SJCRH30 (cell line): ENCODE measurements at places on chromosomes 1 and 21. TPM values are rescaled to one million over a fixed set of nuclear protein-coding genes. Genes with fewer than 3 reads are reported as not detected.

- DNase-seq, result no peak
Measured at GRCh38 chr21:15183813-15184257, 119.0 kb upstream of the NRIP1 start.

Gene C1orf87
- not detected in 2 replicates for total RNA-seq

- DNase-seq, result no peak
Measured at GRCh38 chr1:23129846-23130245, 38.8 kb downstream of the LUZP1 start.

Gene OR2L8
- not detected in 2 replicates for total RNA-seq

DNA sequence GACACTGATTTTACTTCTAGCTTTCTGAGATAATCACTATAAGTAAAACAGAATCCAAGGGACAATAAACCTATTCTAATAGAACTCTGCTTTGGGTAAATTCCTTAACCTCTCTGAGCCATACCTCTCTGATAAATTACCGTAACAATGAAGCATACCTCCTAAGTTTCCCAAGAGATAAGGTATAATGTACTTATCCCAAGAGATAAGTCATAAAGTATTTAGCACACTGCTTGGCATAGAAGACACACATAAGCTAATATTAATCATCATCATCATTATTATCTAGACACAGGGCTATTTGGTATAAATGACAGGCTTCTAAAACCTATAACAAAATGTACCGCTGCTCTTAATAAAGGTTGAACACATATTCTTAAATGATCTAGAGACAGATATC lies 16.2 kb downstream of the SSX2IP start:
- no peak for DNase-seq

DNA sequence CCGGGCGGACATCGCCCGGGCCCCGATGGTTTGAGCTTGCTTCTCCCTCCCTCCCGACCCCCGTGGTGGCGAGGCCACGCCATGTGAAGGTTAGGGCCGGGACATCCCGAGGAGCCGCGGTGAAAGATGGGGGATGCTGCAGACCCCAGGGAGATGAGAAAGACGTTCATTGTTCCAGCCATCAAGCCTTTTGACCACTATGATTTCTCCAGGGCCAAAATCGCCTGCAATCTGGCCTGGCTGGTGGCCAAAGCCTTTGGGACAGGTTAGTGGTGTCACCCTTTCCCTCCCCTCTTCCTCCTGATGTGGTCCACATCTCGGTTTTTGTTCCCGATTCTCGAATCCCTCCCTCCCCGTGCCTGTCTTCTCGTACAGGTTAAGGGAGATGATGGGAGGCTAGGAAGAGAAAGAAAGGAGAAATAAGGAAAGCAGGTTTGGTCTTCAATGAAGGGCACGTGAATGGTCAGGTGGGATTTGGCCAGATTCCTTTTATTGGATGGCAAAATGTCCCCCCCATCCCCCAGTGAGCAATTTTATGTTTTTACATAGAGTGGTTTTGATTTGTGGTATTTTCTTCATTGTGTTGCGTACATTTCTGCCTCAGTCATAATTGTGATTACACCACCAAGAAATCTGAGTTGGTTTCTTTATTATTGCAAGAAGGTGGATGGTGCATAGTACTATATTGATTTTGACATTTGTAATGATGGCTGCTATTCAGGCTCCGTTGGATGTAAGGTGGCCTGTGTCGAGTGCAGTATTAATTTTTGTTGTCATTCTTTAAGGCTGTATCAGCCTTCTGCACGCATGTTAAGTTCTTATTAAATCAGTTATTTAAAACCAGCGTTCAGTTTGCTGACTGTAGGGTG lies 1.2 kb downstream of the CAMSAP2 start:
- peak; percentile 21 for DNase-seq

GRCh38 chr1:68919075-68919474 lies 422.2 kb upstream of the DEPDC1 start:
- no peak for DNase-seq

DNA sequence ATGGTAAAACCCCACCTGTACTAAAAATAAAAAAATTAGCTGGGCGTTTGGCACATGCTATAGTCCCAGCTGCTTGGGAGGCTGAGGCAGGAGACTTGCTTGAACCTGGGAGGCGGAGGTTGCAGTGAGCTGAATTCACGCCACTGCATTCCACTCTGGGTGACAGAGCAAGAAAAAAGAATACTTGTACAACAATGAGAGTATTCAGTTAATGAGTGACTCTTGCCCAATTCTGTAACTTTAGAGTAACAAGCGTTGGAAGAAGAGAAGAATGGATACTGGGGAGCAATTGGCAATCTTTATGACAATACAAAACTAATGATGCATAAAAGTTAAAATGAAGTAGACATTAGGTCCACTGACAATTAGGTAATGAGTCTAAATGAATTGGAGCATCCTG lies 10.5 kb downstream of the ANXA9 start:
- no peak for DNase-seq

Gene HLX
- total RNA-seq, result 15.4 and 17.0 TPM in 2 replicates

DNA sequence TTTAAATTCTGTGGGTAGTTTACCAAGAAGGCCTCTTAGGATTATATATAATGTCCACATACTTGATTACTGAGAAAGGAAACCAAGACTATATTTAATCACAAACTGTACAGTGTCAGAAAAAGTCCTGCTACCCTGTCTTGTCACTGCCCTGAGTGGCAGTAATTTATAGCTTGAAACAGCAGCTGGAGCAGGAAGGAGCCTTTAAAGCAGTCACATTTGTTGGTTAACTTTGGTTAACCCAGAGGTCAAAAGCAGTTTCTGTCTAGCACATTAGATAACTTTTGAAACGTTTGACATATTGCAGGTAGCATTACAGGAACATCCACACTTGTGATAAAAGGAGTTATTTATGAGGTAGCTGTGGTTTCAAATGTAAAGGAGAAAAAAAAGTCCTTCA lies 161.7 kb downstream of the ROR1 start:
- DNase-seq, result no peak

- no peak for DNase-seq
Measured at GRCh38 chr21:35510957-35511695, 462.0 kb upstream of the RUNX1 start.

DNA sequence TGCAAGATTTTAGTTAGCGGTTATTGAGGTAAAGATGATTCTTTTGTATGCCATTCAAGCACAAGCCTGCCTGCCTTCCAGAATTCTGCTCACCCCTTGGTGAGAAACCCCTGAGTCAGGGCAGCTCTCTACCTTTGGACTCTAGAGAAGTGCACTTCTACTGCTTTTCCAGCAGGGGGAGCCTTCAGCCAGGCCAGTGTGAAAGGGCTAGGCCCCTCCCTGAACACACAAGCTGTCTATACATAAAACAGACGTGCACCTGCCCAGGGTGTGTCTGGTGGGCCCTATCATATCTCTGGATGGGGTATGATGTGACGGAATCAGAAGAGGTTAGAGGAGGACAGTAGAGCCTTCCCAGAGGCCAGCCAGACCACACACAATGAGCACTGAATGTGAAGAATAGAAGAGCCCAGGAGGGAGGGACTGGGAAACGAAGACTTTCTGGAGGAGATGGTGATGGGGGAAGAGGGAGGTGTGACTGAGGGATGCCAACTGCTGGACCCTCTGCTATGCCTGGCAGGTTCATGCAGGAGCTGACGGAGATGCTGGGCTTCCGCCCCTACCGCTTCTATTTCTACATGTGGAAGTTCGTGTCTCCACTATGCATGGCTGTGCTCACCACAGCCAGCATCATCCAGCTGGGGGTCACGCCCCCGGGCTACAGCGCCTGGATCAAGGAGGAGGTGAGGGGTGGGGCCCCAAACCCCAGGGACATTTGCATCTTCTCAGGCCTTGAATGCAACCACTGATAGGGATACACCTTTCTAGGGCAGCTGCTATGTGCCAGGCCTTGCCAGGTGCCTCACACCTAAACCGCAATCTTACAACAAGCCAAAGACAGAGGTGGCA lies 13.0 kb upstream of the KCNC4 start:
- DNase-seq, result peak; percentile 29

Gene VANGL2
- 11.1 and 12.8 TPM in 2 replicates for total RNA-seq

Gene CELA3B
- not detected in 2 replicates for total RNA-seq

Gene AGBL4
- 0.10 and 0.30 TPM in 2 replicates for total RNA-seq

Gene HMCN1
- total RNA-seq, result 31.0 and 37.6 TPM in 2 replicates

DNA sequence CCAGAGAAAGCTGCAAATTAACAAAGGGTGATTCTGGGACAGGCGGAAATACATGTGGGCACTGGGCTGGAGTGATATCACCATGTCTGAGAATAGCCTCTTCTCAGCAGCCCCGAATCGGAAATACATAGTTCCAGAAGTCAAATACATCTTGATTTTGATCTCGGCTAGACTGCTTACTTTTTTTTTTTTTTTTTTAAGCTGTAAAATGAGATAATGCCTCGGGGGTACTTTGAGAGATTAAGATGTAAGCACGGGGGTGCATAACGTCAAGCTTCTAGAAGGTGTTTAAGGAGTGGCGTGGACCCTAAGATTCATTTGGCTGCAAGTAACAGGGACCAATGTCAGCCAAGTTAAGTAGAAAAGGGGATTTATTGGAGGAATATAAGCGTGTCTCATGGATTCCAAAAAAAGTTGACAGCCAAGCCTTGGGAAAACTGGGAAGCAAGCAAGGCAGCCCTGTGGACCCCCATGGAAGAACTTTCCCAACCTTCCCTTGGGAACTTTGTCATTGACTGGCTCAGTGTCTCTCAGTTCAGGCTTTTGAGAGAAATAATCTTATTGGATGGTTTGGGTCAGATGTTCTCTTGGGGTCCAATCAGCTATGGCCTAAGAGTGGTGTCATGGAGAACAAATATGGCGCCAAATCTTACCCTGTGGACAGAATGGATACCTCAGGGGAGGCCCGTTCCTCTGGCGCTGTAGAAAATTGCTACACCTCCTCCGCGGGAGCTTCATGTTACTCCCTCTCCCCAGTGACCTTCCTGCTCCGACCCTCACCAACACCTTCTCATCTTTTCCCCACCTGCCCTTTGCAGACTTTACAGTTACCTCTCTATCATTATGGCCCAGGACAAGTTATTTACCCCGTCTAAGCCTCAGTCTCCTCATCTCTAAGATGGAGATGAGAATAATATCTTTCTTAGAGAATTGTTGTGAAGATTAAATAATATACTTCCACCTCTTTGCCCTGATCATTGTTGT lies 186.6 kb downstream of the KAZN start:
- DNase-seq, result no peak

GRCh38 chr1:205704903-205705302 lies 24.6 kb upstream of the SLC45A3 start:
- DNase-seq, result no peak

DNA sequence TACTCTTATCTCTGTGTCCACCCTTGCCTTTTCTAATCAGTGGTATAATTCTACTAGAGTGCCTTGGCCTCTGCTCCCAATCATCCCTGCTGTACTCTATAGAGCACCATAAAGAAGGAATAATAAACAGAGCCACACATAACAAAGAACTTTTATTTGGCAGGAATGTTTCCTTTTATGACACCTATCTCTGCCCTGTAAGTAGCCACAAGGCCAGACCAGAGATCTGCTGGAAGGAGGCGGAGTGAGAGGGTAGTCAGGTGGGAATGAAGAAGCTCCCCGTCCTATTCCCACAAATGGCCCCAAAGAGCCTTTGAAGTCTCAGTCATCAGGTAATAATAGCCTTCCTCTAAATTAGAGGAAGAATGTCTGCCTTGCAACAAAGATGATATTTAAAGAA lies 32.7 kb downstream of the WLS start:
- DNase-seq, result no peak

DNA sequence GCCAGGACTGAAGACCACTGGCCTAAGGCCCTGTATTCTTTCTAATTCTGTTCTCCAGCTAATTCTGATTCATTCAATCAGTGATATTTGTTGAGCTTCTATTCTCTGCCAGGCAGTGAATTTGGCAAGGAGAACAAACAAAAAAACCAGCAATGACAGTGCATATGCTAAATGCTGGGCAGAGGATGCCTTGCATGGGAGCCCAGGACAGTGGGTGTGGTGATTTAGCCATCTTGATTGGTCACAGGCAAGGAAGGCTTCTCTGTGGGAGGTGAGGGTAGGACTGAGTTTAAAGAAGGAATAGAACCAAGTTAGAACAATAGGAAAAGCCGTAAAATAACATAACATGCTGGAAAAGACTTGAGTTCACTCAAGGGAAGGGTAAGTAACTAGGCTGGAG lies 9.2 kb upstream of the CPT2 start:
- DNase-seq, result no peak

Gene THEMIS2
- 13.4 and 13.7 TPM in 2 replicates for total RNA-seq

GRCh38 chr1:53163291-53163768 lies 20.9 kb upstream of the SLC1A7 start:
- no peak for DNase-seq

Gene CYP4Z1
- not detected in 2 replicates for total RNA-seq

GRCh38 chr1:204647114-204647804 lies 38.3 kb downstream of the LRRN2 start:
- peak; percentile 39 for DNase-seq

GRCh38 chr1:14964711-14965055 lies 188.9 kb upstream of the TMEM51 start:
- DNase-seq, result no peak

DNA sequence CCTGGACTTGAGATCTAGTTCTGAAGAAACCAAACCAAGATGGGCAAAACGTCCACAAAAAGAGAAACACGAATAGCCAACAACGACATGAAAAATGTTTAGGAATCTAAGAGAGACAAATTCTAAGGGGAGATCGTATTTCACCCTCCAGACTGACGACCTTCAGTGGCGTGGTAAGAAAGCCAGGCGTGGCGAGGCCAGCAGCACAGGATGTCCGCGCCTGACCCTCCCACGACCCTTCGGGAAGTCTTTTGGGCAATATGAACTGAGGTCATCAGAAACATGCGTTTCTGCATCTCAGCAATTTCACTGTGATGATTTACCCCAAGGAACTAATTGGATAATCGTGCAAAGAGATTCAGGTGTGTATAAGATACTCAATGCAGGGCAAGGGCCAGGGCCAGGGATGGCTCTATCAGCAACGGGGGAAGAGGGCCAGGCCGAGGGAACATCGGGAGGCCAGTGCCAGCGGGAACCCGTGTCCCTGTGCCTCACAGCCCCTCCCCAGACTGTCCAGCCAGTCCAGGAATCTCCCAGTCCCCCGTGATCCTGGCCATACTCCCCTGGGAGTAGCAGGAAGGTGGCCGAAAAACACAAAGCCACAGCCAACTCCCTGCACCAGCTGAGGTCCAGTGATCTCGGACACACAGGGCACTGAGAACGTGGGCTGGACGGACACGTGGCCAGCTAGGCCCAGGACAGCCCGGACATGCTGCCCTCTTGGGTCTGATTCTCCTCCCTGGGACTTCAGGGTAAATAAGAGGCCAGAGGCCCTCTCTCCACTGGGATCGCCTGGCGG lies 53.6 kb upstream of the ADARB1 start:
- no peak for DNase-seq
